ENCODE measurements at places on chromosomes 7 and 10. TPM values are rescaled to one million over a fixed set of nuclear protein-coding genes. Genes with fewer than 3 reads are reported as not detected.

Gene CAV1
- polyA plus RNA-seq, result 1,327 TPM

Gene SEMA3E
- 1.2 TPM for polyA plus RNA-seq

Gene ADRB1
- polyA plus RNA-seq, result not detected

Gene ZRANB1
- 18.1 TPM for polyA plus RNA-seq

Gene AKR1B15
- not detected for polyA plus RNA-seq

GRCh38 chr10:52650873-52651272, 121.7 kb downstream of the MBL2 start:
- DNase-seq, result no peak

- DNase-seq, result no peak
Observed at GRCh38 chr7:33217595-33217994, 88.2 kb downstream of the BBS9 start.

DNA sequence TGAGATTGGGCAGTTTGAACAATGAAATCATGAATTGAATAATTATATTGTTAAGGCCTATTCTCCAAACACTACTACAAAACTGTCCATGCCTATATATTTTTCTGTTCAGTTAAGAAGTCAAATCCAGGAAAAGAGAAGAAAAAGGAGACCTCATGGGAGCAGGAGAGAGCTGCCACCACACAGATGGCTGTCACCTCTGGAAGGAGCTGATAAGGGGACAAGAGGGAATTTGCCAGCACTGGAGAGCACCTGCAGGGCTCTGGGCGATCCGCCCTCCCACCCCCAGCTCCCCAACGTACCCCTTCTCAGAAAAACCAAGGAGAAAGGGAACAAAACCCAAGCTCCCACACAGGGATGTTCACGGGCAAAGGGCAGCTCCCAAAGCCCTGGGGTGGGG, 227.8 kb downstream of the TNS3 start:
- no peak for DNase-seq

DNA sequence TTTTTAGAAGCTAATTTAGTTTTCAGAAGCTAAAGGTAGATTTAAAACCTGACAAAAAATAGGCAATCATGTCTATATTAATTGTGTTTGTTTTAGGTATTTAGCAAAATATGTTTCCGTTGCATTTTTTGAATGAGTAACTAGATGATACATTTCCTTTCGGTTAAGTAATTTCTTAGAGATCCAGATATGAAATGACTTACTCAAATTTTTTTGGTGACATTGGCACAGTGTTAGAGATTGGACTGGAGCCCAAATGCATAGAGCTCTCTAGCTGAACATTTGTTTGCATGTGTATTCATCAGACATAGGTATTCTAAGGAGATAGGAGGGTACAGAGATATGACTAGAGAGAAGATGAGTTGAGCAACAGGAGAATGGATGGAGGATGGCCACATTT, 1.9 kb downstream of the BUB3 start:
- DNase-seq, result no peak

DNA sequence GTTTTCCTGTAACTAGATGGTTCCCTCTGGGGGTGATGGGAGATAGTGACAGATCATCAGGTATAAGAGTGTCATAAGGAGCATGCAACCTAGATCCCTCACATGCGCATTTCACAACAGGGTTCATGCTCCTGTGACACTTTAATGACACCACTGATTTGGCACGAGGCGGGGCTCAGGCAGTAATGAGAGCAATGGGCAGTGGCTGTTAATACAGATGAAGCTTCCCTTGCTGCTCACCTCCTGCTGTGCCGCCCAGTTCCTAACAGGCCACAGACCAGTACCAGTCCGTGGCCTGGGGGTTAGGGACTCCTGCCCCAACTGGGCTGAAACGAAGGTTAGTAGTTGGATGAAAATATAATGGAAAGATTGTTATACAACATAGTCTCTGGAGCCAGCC, 201.6 kb upstream of the LRRN3 start:
- no peak for DNase-seq

DNA sequence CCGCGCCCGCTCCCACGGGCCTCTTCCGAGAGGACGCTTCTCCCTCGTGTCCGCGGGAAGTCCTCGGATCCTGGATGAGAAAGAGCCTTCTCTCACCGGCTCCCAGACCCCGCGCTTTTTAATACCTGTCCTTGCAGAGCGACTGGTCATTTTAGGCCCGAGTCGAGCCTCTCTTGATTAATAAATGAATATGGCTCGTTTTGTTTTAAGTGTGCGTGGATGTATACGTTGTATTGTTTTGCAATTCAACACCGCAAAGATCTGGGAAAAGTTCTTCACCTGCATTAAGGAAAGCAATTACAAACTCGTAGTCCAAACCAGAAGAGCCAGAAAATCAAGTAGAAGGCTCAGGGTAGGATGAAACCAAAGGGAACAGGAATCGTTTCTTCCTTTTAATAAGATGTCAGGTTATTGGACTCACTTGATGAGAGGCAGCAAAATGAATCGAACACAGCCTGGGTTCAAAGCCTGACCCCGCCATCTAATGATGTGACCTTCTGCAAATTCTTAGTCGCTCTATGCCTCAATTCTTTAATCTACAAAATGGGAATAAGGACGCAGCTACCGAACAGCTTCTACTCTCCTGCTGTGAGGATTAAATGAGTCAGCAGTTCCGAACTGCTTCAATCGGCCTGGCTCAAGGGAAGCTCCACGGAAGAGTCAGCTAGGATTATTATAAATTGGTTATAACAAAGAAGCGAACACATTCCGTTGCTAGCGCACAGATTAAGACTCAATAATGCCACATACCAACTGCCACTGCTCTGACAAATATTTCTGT, 277.8 kb upstream of the NEBL start:
- no peak for DNase-seq

- DNase-seq, result peak; percentile 5
Observed at GRCh38 chr7:147308539-147308938, 1191.9 kb downstream of the CNTNAP2 start.

- DNase-seq, result no peak
Observed at GRCh38 chr7:36475381-36475780, 85.7 kb downstream of the ANLN start.

- peak; percentile 93 for DNase-seq
Observed at GRCh38 chr7:108146070-108146842, 16.1 kb upstream of the LAMB4 start.

DNA sequence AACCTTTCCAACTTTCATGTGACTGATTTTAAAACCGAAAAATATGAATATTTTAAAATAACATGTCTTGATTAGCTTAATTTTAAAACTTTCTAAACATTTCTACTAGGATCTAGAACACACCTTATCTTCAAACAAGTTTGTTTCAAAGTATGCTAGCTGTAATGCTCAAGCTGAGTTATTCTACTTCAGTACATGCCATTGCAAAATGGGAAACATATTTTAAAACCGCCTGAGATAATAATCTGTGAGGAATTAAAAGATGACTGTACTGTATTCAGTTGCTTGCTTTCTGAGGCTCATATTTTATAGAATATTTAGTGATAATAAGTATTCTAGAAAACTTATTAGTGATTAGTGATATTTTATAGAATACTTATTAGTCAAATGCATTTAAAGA, 99.6 kb downstream of the LMBR1 start:
- DNase-seq, result no peak

GRCh38 chr7:105450177-105450861, 61.6 kb upstream of the SRPK2 start:
- no peak for DNase-seq

- no peak for DNase-seq
Observed at GRCh38 chr10:44101082-44101481, 283.8 kb downstream of the CXCL12 start.
